ENCODE measurements at places on chromosomes 3 and 15. TPM values are rescaled to one million over a fixed set of nuclear protein-coding genes. Genes with fewer than 3 reads are reported as not detected.
A peak's percentile ranks its signal among the peaks of the same experiment; 100 is the strongest.

DNA sequence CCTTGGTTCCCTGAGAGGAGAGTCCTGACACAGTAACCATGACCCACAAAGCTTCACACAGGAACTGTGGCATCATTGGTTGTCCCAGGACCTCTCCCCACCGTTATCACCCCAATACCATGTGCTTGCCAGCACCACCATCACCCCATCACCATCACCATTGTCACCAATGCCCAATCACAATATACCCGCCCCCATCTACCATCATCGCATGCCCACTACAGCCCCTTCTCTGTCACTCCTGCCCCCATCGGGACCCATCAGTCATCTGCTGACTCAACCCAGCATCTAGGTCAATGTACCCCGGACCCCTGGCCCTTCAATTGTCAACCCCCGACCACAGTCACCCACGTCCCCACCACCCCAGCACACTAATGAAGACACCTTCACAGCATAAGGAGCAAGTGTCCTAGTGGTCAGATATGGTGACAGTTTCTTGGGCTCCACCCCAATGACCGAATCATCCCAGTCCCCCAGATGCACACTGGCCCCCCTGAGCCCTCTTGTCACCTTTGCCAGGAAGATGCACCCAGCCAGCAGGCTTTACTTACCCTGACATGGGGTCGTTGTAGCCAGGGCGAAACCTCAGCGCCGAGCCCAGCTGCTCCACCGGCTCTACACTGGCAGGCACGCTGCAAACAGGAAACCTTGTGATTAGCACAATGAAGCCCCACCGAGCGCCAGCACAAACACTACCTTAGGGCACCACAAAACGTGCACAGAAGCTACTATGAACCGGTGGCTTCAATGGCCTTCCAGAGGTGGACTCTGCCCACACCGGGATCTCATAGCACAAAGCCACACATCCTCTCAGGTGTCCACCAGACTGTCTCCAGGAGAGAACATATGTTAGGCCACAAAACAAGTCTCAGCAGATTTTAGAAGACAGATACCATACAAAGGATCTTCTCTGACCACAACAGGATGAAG is 25.1 kb downstream of the SHISA5 start:
- H3K27ac ChIP-seq = peak overlapping the region; percentile 26
- no peak for DNase-seq
- H3K27me3 ChIP-seq = no peaks in the 10 kb centered on the region
- H3K4me1 ChIP-seq = no peaks in the 10 kb centered on the region
- H3K4me3 ChIP-seq = no peak overlapping the region
- H3K36me3 ChIP-seq = peaks cover 5% of the 10 kb centered on the region

DNA sequence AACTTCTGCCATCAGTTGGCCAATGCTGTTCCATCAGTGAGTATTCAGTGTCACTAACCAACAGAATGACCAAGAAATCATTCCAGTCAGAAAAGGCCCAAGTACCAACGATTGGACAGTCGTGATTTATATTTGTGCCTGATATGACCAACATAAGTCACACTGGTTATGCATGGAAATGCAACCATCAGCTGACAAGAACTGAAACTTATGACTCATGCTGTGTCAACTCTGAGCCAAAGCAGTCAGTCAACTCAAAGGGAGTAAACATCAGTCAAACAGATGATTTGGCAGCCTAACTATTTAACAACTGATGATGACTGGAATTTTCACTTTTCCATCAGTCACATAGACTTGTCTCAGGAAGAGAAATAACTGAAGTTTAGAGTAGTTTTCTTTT is 142.4 kb downstream of the ANXA2 start:
- no peak overlapping the region for H3K27ac ChIP-seq
- H3K4me1 ChIP-seq = no peaks in the 10 kb centered on the region
- no peak for DNase-seq
- no peaks in the 10 kb centered on the region for H3K27me3 ChIP-seq
- no peak overlapping the region for H3K4me3 ChIP-seq
- no peaks in the 10 kb centered on the region for H3K36me3 ChIP-seq

DNA sequence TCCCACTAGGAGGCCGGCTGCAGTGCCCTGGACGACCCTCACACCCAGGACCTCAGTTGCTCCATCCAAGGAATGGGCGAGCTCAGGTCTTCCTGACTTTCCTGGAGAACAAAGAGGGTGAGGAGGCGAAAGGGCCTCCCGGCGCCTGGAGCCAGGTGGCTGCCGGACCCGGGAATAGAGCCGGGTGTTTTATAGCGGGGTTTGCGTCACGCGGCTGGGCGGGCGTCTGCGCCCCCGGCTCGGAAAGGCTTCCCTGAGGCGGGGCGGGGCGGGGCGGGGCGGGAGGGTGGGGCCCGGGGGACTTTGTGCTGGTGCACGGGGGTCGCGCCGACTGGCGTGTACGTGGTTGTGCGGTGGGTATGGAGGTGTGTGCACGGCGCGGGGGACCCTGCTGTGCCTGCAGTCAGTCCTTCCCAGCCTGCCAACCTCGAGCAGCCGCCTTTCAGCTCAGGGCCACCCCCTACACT is 4.6 kb upstream of the PRKCD start:
- no peaks in the 10 kb centered on the region for H3K27me3 ChIP-seq
- no peaks in the 10 kb centered on the region for H3K36me3 ChIP-seq
- H3K4me3 ChIP-seq = peak overlapping the region; percentile 21
- H3K4me1 ChIP-seq = peaks cover 49% of the 10 kb centered on the region
- H3K27ac ChIP-seq = peak overlapping the region; percentile 66
- DNase-seq = peak; percentile 85

DNA sequence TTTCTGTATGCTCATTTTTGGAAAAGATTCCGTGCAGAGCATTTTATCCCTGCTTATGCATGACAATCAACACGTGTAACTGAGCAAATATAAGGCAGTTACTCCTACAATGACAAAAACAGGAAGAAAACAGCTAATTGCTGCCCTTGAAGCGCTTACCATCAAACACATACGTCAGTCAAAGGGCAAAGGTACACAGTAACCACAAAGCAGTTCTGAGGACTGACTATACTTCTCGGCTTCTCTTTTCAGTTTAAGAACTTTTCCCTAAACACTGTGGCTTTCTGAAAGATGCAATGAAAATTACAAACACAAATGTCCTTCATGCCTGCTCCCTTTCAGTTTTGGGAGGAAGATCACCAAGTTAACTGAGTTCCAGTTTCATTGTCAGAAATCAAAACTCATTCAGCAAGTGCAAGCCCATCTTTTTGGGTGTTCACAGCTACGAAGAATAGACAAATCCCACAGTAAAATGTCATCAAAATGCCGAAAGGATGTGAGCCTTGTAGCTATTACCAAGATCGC is 602.8 kb downstream of the FOXP1 start:
- H3K27me3 ChIP-seq = no peaks in the 10 kb centered on the region
- H3K36me3 ChIP-seq = peaks cover 35% of the 10 kb centered on the region
- DNase-seq = no peak
- no peak overlapping the region for H3K4me3 ChIP-seq

SH2D7 gene
- total RNA-seq = not detected

DNA sequence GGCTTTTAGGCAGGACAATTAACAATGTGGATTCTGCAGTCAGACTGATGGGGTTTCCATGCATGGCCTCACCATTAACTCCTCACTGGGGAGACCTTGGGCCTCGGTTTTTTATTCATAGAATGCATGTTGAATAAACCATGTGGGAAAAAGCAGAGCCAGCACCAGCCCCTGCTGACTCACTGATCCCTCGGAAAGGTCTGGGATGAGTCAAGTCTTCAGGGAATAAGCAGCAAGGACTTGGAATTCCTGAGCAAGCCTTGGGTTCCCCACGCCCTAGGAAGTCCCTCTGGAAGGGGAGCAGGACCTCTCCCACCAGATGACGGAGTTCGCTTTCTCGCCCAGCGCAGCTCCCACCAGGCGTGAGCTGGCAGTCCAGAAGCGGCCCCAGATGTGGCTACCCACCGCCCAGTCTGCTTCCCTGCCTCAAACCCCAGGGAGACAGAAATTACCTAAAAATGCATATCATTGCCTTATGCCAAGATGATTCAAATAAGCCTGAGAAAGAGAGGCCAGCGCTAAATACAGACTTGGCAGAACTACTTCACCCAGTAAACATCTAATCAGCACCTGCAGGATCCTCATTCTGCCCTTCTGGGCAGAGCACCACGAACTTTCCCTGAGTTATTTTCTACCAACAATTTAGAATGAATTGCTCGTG is 45.4 kb downstream of the BTD start:
- DNase-seq = no peak
- H3K27me3 ChIP-seq = no peaks in the 10 kb centered on the region
- H3K36me3 ChIP-seq = peaks cover 11% of the 10 kb centered on the region
- peaks cover 18% of the 10 kb centered on the region for H3K4me1 ChIP-seq

SLC6A11 gene
- total RNA-seq = 0.17 TPM

- no peaks in the 10 kb centered on the region for H3K4me1 ChIP-seq
- no peak for DNase-seq
- H3K27ac ChIP-seq = peak overlapping the region; percentile 88
- H3K4me3 ChIP-seq = peak overlapping the region; percentile 36
- no peaks in the 10 kb centered on the region for H3K36me3 ChIP-seq
Measured at GRCh38 chr3:132318451-132318850, 1.2 kb downstream of the ACP3 start.

DNA sequence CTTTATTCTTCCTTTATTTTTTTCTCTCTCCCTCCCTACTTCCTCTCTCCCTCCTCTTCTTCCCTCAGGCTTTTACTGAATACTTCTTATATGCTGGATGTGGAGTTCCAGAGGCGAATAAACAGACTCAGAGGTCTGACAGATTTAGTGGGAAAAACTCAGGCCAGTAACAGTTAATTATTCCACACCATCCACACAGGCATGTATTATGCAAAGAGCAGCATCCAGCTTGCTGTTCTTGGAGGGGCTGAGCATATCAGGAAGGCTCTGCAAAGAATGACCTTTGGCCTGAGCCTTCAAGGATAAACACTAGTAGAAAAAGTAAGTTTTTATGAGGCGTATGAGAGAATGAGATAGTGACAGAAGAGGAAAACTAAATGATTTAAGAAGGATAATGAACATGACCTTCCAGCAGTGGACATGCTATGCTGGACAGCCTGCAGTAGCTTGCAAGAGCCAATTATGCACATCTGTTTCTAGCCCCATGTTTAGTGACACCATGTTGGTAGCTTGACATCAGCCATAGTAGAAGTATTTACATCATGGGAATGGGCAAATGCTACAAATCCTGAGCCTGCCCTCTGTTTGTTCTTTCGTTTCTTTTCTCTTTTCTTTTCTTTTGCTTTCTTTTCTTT is 387.4 kb downstream of the EPHB1 start:
- no peak overlapping the region for H3K4me3 ChIP-seq
- H3K27me3 ChIP-seq = no peaks in the 10 kb centered on the region
- H3K4me1 ChIP-seq = no peaks in the 10 kb centered on the region
- DNase-seq = no peak
- no peaks in the 10 kb centered on the region for H3K36me3 ChIP-seq

GRCh38 chr15:83016906-83017305 is 5.5 kb upstream of the C15orf40 start:
- H3K4me3 ChIP-seq = no peak overlapping the region
- no peak overlapping the region for H3K27ac ChIP-seq
- H3K36me3 ChIP-seq = peaks cover 57% of the 10 kb centered on the region
- H3K27me3 ChIP-seq = no peaks in the 10 kb centered on the region
- DNase-seq = no peak

TM4SF1 gene
- 188 TPM for total RNA-seq

- H3K4me3 ChIP-seq = no peak overlapping the region
- H3K27ac ChIP-seq = no peak overlapping the region
- no peaks in the 10 kb centered on the region for H3K36me3 ChIP-seq
- DNase-seq = no peak
- no peaks in the 10 kb centered on the region for H3K27me3 ChIP-seq
Measured at GRCh38 chr15:101808201-101808600, 3.8 kb upstream of the OR4F15 start.

GRCh38 chr15:76994971-76995945 is at the start of gene PSTPIP1:
Gene PSTPIP1, plus strand, starts transcription at chr15:76995126. Its CDS starts 448 bp downstream, at chr15:76995574.
- peak within 1 kb of the TSS; percentile 42 for H3K4me3 ChIP-seq
- peak within 1 kb of the TSS; percentile 77 for H3K27ac ChIP-seq
- no peaks in the 10 kb centered on the region for H3K36me3 ChIP-seq
- DNase-seq = peak; percentile 72

DNA sequence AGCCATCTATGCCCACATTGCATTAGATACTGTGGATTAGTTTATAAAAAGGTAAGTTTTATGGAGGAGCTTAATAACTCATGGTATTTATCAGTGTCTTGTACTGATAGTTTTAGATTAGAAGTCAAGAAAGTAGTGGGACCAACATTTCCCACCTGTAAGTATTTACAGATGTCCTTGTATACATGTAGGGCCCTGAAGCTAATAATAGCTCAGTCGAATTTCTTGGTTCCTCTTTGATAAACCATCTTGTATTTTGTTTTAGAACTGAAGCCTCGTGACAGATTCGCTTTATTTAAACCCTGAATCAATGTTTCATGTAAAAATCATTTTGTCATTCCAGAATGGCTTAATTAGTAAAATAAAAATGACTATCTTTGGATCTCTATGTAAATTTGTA is 73.4 kb downstream of the CRYBG3 start:
- H3K36me3 ChIP-seq = peaks cover 37% of the 10 kb centered on the region
- no peaks in the 10 kb centered on the region for H3K27me3 ChIP-seq
- DNase-seq = no peak
- no peaks in the 10 kb centered on the region for H3K4me1 ChIP-seq

DNA sequence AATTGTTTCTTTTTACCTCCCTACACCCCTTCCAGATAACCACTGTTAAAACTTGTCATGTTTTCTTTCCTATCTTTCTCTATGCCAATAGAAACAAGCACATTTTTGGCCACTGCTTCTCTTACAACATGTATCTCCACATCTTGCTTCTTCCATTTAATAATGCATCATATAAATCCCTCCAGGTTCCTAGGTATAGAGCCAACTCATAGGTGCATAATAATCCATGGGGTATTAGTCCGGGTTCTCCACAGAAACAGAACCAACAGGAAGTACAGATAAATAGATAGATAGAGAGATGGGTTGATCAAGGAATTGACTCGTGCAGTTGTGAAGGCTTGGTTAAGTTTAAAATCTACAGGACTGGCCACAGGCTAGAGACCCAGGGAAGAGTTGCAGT is 41.5 kb upstream of the PSMD6 start:
- no peak overlapping the region for H3K27ac ChIP-seq
- no peaks in the 10 kb centered on the region for H3K36me3 ChIP-seq
- H3K4me3 ChIP-seq = no peak overlapping the region
- no peak for DNase-seq
- no peaks in the 10 kb centered on the region for H3K4me1 ChIP-seq

PLA2G4B gene
- total RNA-seq = 14.4 TPM

GRCh38 chr3:140699516-140700231 is 21.8 kb downstream of the TRIM42 start:
- no peak for DNase-seq
- no peak overlapping the region for H3K27ac ChIP-seq
- H3K27me3 ChIP-seq = no peaks in the 10 kb centered on the region
- H3K4me3 ChIP-seq = no peak overlapping the region
- no peaks in the 10 kb centered on the region for H3K36me3 ChIP-seq

GNAT1 gene
- not detected for total RNA-seq

INSYN1 gene
- 6.2 TPM for total RNA-seq

- H3K4me1 ChIP-seq = no peaks in the 10 kb centered on the region
- H3K27ac ChIP-seq = no peak overlapping the region
- no peak for DNase-seq
- H3K36me3 ChIP-seq = no peaks in the 10 kb centered on the region
- H3K4me3 ChIP-seq = no peak overlapping the region
Measured at GRCh38 chr3:175457301-175457700, 598.2 kb downstream of the NAALADL2 start.
